Chondrocyte (in vitro differentiated cells): ENCODE measurements at places on chromosomes 2 and 18. TPM values are rescaled to one million over a fixed set of nuclear protein-coding genes. Genes with fewer than 3 reads are reported as not detected.

- DNase-seq = no peak
These were observed 6.0 kb upstream of the INPP5D start for GRCh38 chr2:233053928-233054784.

DNA sequence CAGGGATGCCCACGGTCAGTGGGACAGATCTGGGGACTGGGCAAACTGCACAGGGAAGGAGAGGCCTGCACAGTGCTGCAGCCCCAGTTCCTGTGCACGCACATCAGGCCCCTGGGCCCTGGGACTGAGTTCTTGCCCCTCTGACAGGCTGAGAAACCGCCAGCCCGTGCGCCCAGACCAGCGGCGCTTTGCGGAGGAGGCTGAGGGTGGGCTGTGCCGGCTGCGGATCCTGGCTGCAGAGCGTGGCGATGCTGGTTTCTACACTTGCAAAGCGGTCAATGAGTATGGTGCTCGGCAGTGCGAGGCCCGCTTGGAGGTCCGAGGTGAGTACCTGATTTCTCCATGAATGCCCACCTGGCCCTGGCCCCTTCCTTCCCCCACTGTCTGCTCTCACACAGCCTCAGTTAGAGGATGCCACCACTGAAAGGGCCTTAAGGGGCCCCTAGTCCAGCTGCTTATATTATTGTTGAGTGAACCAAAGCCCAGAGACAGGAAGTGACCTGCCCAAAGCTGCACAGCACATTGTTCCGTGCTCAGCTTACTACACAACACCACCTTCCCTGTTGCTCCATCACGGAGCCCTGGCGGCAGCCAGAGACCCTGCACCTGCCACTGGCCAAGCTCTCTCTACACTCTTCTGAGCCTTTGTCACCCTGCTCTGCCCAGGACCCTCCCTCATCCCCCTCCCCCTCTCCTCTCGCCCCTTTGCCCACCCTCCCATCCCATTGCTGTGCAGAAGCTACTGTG, 29.8 kb downstream of the SPEG start:
- no peak for DNase-seq

DNA sequence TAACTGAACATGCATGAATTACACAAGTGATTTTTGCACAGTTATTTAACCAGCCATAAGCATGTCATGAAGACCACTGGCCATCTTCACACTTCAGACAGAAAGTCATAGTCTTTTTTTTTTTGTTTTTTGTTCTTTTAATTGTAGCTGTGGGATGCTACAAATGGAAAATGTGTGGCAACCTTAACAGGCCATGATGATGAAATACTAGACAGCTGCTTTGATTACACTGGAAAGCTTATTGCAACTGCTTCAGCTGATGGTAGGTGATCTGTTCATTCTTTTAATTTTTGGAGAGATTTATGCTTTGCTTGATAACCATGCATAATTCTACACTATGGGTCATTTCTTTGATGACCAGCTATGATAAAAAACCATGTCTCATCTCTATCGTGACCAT, 35.6 kb downstream of the DAW1 start:
- no peak for DNase-seq

GRCh38 chr2:191927991-191928390, 81.1 kb upstream of the CAVIN2 start:
- DNase-seq = no peak

- DNase-seq = peak; percentile 67
These were observed 80.9 kb upstream of the CTDP1 start for GRCh38 chr18:79598633-79599175.

DNA sequence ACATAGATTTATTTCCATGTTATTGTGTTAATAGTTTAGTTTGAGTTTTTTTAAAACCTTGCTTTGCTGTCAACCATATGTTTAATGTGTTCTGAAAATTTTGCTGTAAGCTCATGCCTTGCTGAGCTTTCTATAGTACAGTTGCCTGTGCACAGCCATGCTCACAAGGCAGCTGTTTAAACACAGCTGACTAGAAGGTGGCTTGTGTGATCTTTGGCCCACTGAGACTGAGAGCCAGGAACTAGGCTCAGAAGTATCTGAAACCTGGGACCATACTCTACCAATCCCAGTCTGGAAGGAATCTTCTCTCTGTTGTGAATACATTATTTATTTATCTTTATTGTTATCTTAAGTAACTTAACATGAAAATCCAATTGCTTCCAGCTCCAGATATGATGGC, 350.5 kb downstream of the KIAA1328 start:
- no peak for DNase-seq

GRCh38 chr2:152016181-152017120, 82.4 kb downstream of the CACNB4 start:
- DNase-seq = no peak

DNA sequence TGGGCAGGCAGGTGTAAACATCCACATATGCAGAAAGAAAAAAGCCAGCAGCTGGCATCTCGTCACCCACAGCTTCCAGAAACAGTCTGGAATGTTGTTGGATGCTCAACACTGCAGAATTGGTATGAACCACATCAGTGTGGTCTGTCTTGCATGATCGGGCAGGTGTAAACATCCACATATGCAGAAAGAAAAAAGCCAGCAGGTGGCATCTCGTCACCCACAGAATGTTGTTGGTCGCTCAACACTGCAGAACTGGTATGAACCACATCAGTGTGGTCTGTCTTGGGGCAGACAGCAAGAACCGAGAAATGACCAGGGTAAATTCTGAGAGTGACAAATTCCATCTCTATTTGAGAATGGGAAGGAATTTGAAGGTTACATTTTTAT, 39.6 kb downstream of the DOCK10 start:
- DNase-seq = no peak

PLEKHH2 gene
- total RNA-seq = 4.9 to 13.7 TPM (median 5.5 TPM) in 3 replicates

DNA sequence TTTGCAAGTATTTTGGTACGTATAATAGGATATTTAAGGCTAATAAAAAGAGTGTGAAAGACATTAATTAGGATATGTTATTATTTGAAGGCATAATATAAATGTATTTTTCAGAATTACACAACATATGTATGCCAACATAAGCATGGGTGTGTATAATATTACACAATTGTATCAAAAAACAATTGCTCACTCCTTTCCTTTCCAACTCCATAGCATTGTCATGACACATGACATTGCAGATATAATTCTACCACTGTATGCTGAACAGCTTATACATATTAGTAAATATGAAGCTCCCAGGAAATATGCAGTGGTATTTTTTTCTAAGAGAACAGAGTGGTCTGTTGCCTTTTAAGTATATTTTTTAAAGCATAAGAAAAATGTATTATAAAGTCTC, 593.1 kb downstream of the TMX3 start:
- no peak for DNase-seq

DNA sequence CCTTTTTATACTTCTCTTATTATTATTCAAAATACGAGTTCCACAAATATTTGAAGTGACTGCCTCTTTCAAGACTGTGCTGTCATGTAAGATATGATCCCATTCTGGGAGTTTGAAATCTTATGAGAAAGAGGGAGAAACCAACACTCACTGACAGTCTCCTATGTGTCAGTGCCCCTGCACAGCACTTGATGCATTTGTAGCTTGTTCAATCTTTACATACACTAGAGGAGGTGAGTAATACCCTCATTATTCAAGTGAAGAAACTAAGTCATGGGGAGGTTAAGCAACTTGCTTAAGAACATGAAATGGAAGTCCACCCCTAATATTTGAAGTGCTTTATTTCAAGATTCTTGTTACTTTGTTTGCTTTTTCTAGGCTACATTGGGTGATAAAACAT, 459.5 kb upstream of the FANCL start:
- DNase-seq = no peak

DNA sequence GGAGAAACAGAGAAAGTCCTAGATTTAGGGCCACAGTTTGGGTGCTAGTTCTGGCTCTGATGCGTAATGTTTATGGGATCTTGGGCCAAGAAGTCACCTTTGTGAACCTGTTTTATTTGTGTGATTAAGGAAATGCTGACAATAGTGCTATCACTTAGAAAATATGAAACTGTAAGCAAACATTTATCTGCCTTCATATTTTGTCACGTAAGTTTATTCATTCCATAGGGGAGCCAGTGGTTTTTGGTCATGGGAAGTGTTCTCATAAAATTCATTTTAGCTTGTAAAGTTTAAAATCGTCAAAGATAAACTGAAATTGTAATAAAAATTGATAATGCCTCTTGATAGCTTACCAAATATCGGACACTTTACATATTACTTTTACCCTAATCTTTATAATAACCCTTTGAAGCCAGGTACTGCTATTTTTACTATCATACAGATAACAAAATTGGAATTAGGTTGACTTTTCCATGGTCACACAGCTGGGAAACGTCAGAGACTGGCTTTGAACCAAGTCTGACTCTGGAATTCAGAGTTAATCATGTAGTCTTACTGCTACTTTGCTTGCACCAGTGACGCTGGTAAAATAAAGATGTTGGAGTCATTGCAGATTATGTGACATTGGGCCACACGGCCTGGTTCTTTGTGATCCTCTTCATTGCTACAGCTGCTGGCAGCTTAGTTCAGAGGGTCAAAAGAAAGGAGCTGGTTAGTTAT, 99.7 kb downstream of the ICA1L start:
- no peak for DNase-seq

DNA sequence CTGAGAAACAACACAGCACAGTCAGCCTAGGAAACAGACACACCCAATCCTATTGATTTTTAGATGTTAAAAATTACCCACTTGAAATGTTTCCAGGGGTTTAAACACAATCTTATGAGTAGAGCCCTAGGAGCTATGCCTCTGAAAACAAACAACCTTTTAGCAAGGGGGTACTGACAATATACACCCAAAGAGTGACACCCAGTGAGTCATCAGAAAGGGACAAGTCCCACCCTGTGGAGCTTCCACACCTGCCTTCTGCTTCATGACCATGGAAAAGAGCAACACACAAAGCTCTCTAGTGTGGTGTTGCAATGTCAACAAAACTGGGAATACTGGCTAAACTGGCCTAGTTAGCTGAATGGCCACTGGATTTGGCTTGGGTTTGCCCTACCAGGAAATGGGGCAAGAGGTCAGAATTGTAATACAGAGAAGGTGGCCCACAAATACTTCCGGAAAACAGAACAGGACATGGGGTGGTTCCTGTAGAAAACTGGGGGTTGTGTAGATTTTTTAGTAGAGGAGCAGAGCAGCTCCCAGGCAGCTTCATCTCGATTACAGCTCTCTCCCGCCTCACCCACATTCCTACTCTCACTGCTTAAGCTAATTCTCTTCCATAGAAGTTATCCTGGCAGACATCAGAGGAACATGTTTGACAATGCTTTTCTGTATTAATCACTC, 98.2 kb downstream of the GAREM1 start:
- no peak for DNase-seq

DPYSL5 gene
- 0.25 to 0.44 TPM (median 0.26 TPM) in 3 replicates for total RNA-seq

LDAH gene
- total RNA-seq = 16.8 to 22.0 TPM (median 18.1 TPM) in 3 replicates

DNA sequence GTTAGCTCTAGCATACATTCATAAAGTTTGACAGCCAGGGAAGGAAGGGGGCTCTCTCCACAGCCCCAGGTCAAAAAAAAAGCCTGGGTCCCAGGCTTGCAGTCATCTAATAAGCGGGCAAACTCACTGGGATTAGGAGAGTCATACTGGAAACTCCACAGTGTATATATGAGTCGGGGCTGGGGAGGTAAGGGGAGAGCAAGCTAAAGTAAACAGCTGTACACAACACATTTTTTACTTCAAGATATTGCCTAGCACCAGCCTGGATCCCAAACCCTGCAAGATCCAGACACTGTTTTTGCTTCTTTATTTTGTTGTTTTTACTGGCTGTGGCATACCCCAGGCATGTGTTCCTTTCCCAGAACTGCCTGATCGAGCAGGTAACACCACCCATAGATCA, 291.3 kb upstream of the TANK start:
- DNase-seq = no peak

DNA sequence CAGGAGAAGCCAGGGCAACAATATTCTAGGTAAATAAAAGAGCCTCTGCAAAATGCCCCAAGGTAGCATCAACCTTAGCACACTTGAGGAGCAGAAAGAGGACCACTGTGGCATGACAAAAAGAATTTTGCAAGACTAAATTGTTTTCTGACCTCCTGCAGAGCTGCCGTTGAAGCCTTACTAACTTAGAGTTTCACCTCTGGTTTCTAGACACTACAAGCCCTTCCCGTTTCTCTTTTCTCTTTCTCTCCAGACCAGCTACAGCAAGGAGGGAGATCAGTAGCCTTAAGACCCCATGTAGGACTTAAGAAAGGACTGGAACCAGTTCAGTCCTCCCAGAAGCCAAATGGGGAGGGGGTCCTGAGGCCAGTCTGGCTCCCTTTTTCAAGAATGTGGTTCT, 73.3 kb upstream of the SP3 start:
- DNase-seq = no peak

GRCh38 chr2:72211777-72212485, 64.3 kb upstream of the CYP26B1 start:
- DNase-seq = no peak

GRCh38 chr2:153059338-153060052, 341.1 kb downstream of the ARL6IP6 start:
- no peak for DNase-seq

DNA sequence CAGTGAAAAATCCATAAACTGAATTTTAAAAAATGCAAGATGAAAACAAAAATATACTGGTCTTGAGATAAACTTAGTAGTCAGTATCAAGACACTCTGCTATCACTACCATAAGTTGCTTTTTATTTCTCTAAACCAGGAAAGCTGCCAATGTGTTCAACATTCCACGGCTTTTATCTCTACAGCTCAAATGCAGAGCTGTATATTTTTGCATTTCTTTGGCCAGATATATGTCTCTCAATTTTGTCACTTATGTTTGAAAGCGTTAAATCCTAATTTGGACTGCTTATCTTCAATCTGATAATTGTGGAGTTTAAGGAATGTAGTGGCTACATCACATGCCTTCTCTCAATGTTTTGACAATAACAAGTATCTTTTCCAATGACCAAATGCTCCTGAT, 609.5 kb downstream of the EPHA4 start:
- no peak for DNase-seq

ANKMY1 gene
- 9.5 to 20.6 TPM (median 10.8 TPM) in 3 replicates for total RNA-seq

DNA sequence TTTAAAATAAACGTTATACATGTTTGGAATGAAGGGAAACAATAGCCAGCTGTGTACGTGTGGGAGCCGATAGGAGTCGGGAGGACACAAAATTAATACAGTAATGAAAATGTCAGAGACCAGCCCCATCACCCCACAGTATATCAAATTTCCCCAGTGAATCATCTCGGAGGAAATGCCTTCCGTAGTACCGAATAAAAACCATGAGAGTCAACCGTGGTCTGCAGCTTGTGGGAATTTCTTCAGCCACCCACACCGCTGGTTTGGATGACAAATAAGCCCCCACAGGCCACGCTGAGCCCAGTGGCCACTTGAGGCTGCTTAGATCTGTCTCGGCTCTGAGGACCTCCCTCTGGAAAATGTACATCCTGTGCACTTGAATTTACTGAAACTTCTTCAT, 133.7 kb downstream of the COL6A3 start:
- DNase-seq = no peak

PFN4 gene
- total RNA-seq = 1.3 to 1.4 TPM (median 1.3 TPM) in 3 replicates

NYAP2 gene
- 0.05 TPM in 1 of 3 replicates, not detected in the others for total RNA-seq

- no peak for DNase-seq
These were observed 93.4 kb upstream of the FN1 start for GRCh38 chr2:215529271-215529670.

TRIM43 gene
- not detected in 3 replicates for total RNA-seq

DNA sequence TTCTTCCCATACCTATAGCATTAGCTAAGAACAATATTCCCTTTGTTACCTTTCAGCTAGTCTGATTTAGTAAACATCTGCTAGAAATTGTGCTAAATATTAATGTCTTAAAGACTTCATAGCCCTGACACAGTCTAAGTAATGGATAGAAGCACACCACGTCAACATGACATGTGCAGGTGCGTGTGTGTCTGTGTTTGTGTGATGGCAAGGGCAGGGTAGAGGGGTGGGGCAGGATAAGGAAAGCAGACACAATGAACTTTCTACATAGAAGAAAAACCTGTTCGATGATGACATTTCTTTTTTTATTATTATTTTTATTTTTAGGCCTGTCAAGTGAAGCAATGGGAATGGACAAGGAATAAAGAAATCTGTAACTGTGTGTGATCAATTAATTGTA, 223.3 kb downstream of the NOL4 start:
- DNase-seq = no peak
